Lung (tissue), 17 donors: ENCODE measurements at places on chromosomes 5 and 9. TPM values are rescaled to one million over a fixed set of nuclear protein-coding genes. Genes with fewer than 3 reads are reported as not detected.

GRCh38 chr5:94196953-94197352 is 421.5 kb downstream of the KIAA0825 start:
- DNase-seq = no peak

DNA sequence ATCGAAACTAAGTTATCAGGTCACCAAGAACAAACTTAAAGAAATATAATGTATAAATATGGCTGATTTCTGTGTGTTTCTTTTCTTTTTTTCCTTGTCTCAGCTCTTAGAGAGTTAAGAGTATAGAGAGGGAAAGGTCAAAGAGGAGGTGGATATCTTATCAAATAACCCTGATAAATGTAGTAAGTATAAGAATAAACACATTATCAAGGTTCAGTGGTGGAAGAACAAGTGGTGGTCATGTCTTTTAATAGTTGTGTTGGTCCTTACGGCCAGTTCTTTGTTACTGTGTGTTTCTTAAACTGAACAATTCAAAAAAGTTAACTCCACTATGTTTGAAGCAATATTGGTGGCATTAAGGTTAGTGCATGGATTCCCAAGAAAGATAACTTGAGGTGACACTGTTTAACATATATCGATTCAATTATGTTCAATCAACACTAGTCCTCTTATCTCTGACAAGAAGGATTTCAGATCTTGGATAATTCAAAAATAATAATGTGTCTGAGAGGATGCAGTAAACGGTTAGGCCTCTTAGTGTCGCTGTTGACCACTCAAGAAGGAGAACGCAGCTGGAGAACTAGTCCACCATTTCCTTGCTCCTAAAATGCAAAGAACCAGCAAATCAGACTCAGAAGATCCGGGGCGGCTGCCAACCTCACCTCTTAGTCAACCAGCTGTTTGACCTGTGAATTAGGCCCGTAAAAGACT is at the start of gene PCDHGA3:
TSS of gene PCDHGA3 (plus strand) at position 588 of the 711 bp plus-strand sequence. CDS start 205 bp downstream, outside the sequence.
- DNase-seq = peak; percentile 40

DNA sequence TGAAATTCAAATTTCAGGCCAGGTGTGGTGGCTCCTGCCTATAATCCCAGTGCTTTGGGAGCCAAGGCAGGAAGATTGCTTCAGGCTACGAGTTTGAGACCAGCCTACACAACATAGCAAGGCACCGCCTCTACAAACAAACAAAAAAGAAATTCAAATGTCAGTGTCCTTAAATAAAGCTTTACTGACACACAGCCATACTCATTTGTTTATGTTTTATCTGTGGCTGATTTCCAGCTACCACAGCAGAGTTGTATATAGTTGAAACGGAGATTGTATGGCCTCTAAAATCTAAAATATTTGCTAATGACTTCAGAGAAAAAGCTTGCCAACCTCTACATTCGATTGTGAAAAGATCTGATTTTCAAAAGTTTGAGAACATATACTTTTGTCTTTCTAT is 15.4 kb downstream of the SHLD3 start:
- DNase-seq = no peak

The KIF4B gene
- not detected for total RNA-seq

The SLC31A1 gene
- total RNA-seq = 39.3 TPM
